NCI-H774 (cell line): ENCODE measurements at places on chromosomes 13 and 19.

- peak; percentile 12 for DNase-seq
These were observed 158.9 kb downstream of the EFNB2 start for GRCh38 chr13:106376401-106377112.

DNA sequence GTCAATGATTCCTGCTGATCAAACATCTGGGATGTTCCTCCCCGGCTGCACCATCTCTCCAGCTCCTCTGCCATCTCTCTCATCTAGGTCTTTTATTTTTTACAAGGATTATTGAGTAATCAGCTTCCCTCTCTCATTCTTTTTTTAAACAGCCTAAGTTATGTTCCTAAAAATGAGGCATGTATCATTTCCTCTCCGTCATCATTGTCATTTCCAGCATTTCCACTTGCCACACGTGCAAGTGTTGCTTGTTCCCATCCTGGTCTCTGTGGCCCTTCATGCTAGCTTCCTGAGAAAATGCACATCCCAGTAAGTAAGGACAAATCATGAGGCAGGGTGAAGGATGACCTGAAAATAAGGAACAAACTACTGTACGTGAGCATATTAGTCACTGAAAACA lies 102.7 kb upstream of the POSTN start:
- no peak for DNase-seq

DNA sequence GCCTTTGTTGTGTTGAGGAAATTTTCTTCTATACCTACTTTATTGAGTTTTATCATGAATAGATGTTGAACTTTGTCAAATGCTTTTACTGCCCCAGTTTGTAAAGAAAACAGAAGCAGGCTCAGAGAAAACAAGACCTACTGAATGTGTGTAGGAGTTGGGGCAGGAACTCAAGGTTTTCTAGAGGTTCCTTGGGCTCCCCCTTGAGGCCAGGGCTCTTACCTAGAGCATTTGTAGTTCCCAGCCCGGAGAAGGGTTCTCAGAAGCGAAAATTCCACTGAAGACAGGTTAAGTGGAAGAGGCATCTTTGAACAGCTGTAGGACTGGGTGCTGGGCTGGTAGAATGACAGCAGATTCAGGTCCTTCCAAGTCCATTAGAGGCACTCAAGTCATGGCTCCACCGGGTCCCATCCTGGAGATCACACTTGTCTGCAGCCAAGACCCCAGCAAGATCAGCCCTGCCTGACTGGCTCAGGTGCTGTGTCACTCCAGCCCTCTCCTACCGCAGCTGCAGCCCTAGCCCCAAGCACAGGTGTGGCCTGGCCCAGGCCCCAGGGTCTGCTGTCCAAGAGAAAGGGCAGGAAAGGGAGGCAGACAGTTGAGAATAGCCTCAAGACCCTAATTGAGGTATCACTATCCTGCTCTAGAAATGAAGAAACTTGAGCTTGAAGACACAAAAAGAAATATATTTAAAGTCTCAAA lies 425.5 kb downstream of the PCDH20 start:
- DNase-seq: no peak

DNA sequence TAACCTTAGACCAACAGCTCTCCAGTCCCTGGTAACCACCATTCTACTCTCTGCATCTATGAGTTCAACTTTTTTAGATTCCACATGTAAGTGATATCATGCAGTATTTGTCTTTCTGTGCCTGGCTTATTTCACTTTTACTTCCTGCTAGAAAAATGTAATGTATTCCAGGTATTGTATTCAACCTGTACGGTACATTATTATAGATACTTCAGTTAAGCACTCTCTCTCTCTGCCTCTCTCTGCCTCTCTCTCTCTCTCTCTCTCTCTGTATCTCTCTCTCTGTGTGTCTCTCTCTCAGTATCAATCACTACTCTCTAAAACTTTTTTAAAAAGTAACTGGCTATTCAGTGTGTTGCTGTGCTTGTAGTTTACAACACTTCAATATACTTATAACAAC lies 8.4 kb downstream of the DACH1 start:
- no peak for DNase-seq

DNA sequence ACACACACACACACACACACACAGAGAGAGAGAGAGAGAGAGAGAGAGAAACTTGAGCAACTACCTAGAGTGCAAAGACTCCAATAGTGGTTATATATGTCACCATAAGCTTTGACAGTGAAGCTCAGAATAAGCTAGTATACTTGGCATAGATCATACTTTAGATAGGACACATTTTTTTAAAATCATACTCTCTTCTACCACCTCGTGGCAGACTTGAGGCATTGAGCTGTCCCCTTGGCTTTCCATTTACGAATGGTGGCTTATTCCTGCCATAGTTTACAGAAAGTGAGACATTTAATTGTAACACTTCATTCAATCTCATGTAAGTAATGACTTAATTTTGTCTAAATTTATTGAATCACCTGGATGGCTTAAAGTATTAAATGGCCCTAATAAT lies 108.2 kb downstream of the EDNRB start:
- DNase-seq: no peak

DNA sequence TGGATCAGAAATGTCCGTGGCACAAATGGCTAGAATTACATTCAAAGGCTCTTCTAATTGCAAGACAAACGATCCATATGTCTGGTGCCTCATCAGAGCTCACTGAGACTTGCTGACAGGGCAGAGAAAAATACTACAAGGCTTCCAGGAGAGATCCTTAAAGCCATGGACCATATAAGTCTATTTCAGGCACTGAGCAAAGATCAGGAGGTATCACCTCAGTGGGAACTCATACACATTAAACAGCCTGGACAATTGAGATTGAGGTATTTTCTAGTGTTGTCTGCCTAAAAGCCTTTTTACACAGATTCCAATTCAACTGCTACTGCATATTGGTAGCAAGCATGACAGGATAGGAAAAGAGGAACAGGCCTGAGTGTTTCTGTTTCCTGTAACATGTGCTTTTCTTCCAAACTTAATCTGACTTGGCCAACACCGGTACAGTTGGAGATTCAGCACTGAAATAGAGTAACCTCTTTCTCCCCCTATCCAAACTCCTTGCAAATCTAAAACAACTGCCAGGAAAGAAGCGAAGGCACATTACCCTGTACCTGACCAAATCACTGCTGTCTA lies 65.9 kb downstream of the SERP2 start:
- no peak for DNase-seq

DNA sequence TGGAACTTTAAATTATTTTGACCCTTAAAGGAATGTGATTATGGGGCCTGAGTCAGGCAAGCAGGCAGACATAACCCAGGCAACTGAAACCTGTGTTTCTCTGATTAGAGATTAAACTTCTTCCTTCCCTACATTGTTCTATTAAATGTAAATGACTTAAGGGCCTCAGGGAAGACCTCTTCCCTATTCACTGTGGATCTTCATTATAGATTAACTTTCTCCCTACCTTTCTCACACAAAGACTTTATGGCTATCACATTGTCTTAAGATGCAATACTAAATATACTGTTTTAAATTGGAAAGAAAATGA lies 8.8 kb upstream of the METTL21C start:
- DNase-seq: no peak

GRCh38 chr13:100334214-100334613 lies 245.3 kb downstream of the PCCA start:
- DNase-seq: no peak

- DNase-seq: no peak
These were observed 5.2 kb upstream of the MLNR start for GRCh38 chr13:49214917-49215376.

GRCh38 chr13:21872795-21873194 lies 201.9 kb downstream of the FGF9 start:
- DNase-seq: no peak

DNA sequence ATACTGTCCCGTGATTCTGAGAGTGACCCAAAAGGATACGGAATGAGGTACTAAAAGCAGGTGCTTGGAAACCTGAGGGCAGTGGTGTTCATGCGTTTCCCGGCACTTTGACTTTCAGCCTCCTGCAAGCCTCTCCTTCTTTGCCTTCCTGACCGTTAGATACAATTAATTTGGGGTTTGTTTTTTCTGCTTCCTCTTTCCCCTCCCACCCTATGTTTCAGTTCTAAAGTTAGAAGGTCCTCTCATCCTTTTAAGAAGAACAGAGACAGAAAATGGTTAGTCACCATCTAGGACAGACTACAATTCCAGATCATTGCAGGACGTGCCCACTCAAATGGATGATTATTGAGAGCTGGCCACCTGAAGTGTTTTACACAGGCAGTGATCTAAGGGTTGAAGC lies 1.8 kb upstream of the LILRB4 start:
- no peak for DNase-seq

DNA sequence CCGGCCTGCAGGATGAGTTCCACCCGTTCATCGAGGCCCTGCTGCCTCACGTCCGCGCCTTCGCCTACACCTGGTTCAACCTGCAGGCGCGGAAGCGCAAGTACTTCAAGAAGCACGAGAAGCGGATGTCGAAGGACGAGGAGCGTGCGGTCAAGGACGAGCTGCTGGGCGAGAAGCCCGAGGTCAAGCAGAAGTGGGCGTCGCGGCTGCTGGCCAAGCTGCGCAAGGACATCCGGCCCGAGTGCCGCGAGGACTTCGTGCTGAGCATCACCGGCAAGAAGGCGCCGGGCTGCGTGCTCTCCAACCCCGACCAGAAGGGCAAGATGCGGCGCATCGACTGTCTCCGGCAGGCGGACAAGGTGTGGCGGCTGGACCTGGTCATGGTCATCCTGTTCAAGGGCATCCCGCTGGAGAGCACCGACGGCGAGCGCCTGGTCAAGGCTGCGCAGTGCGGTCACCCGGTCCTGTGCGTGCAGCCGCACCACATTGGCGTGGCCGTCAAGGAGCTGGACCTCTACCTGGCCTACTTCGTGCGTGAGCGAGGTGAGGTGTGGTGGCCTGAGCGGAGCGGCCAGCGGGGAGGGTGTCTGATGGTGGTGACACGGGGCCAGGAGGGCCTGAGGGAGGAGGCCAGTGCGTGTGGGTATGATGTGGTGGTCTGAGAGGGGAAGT lies 15.5 kb downstream of the NFIC start:
- DNase-seq: no peak

DNA sequence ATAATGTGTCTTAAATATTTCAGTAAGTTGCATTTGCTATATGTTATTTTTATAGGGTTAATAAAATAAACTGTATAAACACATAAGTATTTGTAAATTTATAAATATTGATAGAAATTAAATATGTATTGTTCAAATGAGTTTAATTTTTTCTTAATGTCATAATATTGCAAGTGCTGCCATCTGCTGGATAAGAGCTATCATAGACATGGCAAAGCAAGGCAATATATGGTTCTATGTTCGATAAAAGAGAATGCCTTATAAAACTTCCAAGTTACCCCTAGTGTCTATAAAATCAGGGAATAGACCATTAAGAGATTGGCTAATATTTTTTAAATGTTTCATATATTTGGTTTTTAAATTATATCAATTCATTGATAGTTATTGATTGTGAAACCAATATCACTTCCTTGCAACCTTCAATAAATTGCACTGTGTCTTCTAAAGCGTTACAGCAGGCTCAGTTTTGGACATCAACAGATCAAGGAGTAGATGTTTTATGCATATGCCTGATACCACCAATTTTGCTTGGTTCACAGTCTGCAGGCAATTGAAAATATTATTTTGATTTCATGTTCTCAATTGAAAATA lies 29.0 kb upstream of the SLITRK6 start:
- DNase-seq: no peak

GRCh38 chr13:51636349-51636890 lies 52.2 kb downstream of the WDFY2 start:
- peak; percentile 42 for DNase-seq

GRCh38 chr13:114046431-114046975 lies 72.6 kb upstream of the C13orf46 start:
- no peak for DNase-seq

DNA sequence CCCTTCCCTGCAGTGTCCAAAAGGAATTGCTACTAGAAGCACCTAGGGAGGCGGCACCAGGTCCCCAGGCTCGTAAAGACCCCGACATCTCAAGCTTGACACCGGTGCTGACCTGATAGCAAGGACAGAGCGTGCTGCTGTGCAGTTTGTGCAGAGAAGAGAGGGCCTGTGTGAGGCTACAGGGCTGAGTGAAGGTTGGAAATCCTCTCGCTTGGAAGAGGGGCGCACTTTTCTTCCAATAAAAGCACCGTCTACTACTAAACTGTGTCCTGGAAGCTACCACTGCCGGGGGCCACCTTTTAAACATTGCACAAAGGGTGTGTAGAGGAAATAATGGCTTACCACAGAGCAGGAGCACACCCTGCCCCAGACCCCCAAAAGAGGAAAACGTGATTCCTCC lies 11.0 kb downstream of the TMEM272 start:
- no peak for DNase-seq

GRCh38 chr19:31354799-31355664 lies 5.8 kb upstream of the TSHZ3 start:
- no peak for DNase-seq

DNA sequence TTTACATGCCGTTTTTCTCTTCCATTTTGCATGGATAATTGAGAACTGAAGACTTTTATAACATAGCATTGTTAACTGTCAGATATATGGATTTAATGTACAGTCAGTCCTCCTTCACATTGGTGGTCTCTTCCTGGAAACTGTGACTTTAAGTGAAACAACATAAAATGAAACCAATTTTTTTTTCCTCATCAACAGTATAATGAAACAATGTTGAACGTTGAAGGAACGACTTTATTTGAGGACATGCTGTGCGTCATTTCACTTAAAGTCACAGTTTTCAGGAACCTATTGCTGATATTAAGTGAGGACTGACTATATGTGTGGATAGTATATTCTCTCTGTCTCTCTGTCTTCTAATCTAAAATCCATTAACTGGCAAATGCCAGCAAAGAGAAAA lies 54.8 kb downstream of the COG3 start:
- DNase-seq: no peak

DNA sequence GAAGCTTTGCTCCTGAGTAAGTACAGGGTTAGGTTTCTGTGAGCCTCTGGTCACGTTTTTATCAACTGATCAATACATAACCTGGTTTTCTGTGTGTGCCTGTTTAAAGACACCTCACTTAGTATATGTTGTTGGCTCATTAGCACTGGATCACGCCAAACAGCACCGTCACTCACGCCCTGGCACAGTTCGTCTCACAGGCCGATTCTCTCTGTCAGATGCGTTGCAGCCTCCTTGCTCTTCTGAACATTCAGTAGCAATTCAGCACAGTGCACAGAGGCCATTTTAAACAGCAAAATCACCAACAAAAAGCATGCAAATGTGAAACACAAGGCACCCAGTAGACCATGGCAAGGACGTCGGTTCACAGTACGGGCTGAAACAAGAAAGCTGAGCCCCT lies 288.5 kb downstream of the IRS2 start:
- DNase-seq: no peak

- DNase-seq: no peak
These were observed 246.7 kb downstream of the RFC3 start for GRCh38 chr13:34064456-34065205.

DNA sequence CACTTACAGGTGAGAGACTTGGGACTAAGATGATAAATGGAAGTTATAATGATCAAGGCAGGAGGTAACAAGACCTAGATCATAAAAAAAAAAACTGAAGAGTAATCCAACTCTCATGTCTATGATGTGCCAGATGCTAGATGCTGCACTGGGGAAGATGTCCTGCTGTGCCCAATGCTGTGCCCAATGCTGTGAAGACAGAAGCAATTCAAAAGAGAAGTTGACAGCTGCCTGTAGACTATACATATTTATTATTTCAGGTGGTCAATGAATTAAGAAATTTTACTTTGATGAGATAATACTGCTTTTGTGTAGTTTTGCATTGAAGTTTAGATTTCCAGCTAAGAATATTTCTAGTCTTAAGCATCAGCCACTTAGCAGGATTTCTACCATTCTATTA lies 21.5 kb downstream of the VWA8 start:
- DNase-seq: no peak
